ENCODE measurements at places on chromosomes 11 and 22.

GRCh38 chr11:114251815-114252337 is 44.3 kb upstream of the NNMT start:
- DNase-seq = no peak

GRCh38 chr11:71472941-71473792 is 20.2 kb downstream of the NADSYN1 start:
- DNase-seq = no peak

DNA sequence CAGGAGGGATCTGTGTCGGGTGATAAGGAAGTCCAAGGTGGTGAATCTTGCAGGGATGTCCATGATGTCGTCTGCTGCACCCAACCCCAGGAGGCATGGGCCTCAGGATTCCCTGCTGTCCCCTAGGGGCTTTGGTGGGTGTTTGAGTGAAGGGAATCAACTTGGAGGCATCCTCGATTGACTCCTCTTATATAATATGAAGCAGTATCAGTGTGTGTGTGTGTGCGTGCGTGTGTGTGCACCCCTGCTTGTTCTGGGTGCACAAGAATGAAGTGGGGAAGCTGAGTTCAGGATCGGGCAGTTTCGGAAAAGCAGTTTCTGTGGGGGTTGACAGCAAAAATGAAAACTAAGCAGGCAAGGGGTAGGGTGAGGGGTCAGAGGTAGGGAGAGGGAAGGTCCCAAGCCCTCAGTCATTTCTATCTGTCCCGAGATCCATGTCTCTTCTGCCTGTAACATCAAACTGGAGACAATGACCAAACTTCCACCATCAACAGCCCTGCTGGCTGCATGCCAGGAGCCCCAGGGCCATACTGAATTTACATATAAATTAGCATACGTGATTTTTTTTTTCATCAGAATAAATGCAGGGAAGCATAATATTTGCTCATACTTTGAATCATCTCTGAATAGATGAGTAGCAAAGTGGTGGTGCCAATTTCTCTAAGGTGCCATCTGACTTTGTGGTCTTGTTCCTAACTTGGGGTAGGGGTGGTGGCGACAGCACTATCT is 2.0 kb downstream of the NTM start:
- DNase-seq = no peak

DNA sequence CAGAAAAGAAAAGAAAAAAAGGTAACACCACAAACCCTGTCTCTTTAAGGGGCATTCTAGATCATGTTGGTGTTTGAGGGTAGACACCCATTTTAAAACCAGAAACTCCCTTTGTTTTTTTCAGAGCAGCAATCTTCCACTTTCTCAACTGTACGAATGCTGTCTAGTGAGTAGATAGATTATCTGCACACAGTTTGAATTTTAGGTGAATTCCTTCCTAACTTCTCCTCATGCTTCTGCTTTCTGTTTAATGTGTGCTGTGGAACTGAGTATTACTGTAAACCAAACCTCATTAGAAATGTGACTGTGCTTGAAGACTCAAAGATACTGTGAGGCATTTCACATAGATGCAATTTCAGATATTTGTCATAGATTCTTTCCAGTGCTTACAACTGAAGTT is 102.4 kb downstream of the PRMT3 start:
- no peak for DNase-seq

- DNase-seq = no peak
These were observed 27.5 kb downstream of the ADAMTS8 start for GRCh38 chr11:130400781-130401483.

DNA sequence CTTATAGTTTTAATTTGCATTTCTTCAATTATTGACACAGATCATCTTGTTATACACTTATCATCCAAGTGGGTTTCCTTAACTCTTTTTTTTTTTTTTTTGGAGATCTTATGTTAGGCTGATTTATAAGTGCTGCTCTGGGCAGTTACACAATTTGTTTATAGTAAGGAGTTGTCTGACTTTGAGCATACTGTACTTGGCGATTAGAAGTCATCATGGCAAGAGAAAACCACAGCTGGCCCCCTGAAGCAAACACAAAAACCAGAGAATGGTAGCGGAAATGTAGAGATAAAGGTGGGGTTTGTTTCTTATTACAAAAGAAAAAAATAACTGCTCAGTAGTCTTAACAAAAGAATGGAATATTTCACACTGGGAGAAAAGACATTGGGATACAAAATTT is 292.6 kb downstream of the SWAP70 start:
- DNase-seq = no peak

Data from activated naive CD4-positive, alpha-beta T cell treated with Interleukin-2 at 50 U/mL for 16 hours (primary cell).